ENCODE measurements at places on chromosomes 12 and 14. TPM values are rescaled to one million over a fixed set of nuclear protein-coding genes. Genes with fewer than 3 reads are reported as not detected.

GRCh38 chr12:56258820-56259183 is 618 bp upstream of the ANKRD52 start:
- no peak for DNase-seq

GRCh38 chr12:78898416-78898815 is 33.8 kb downstream of the SYT1 start:
- no peak for DNase-seq

- DNase-seq, result no peak
These were observed 38.7 kb downstream of the ADGRD1 start for GRCh38 chr12:130992448-130992847.

DNA sequence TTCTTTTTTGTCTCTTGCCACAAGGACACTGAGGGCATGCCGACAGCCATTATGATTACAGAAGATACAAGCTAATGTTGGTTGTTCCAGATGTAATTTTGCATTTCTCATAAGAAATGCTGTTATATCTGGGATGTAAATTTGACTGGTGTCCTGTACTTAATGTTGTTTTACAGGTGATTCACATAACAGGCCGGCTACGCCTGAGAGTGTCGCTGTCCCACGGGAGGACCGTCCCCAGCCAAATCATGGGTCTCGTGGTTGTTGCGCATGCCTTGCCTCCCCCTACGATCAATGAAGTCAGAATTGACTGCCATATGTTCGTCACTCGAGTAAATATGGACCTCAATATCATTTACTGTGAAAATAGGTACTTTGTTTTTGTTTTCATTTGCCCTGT is 176.7 kb downstream of the EGLN3 start:
- DNase-seq, result no peak

GRCh38 chr12:52798671-52799504 is 3.0 kb upstream of the KRT3 start:
- DNase-seq, result no peak

- DNase-seq, result peak; percentile 63
These were observed 15.6 kb downstream of the BAG5 start for GRCh38 chr14:103546652-103547454.

- DNase-seq, result no peak
These were observed 40.3 kb downstream of the CFAP251 start for GRCh38 chr12:121958541-121959240.

- DNase-seq, result peak; percentile 49
These were observed 19.5 kb downstream of the TMED10 start for GRCh38 chr14:75156901-75157300.

GUCY2C gene
- not detected for total RNA-seq

DNA sequence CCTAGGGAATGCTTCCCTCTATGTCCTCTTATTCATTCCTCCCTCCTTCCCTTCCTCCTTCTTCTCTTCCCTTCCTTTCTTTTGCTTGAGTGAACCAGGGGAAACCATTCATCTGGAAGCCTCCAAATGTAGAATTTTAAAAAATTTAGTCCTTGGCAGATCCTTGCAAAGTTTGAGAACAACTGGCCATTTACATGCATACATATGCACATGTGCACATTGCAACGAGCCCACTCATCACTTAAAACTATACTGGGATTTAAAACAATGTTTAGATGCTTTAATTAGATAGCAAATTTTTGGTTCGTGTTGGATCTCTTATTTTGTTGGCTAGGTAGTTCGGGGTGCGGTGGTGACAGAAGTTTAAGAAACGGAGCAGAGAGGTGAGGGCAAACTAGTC is 68.0 kb upstream of the HMGA2 start:
- DNase-seq, result no peak

TBC1D30 gene
- 0.73 TPM for total RNA-seq
